Astrocyte of the cerebellum (primary cell): ENCODE measurements at places on chromosomes 2 and 18.
A peak's percentile ranks its signal among the peaks of the same experiment; 100 is the strongest.

DNA sequence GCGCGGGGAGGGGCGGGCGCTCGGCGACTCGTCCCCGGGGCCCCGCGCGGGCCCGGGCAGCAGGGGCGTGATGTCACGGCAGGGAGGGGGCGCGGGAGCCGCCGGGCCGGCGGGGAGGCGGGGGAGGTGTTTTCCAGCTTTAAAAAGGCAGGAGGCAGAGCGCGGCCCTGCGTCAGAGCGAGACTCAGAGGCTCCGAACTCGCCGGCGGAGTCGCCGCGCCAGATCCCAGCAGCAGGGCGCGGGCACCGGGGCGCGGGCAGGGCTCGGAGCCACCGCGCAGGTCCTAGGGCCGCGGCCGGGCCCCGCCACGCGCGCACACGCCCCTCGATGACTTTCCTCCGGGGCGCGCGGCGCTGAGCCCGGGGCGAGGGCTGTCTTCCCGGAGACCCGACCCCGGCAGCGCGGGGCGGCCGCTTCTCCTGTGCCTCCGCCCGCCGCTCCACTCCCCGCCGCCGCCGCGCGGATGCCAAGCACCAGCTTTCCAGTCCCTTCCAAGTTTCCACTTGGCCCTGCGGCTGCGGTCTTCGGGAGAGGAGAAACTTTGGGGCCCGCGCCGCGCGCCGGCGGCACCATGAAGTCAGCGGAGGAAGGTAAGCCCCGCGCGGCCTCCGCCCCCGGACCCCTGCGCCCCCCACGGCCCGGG lies at the start of gene NFATC1:
Gene NFATC1, plus strand, starts transcription at position 170 of the 644 bp plus-strand sequence. Its CDS starts 295 bp downstream, at position 465.
- no peak for DNase-seq

DNA sequence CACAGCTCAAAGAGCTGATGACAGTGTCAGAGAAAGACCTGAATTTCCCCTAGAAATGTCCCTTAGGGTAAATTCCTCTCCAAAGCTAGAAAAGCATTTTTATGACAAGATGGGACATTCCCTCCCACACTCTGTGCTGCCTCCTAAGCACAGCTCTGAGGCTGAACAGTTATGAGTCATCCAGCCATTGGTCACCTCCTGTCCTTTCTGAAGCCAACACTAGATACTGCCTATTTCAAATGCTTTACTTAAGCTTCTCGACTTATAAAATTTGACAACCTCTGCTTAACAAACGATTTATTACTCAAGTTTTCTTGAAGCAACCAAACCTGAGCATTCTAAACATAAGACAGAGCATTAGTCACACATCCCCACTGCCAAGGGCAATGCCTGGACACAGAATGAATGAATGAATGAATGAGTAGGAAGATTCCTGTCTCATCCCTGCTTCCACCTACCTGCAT lies 35.4 kb downstream of the B4GALT6 start:
- no peak for DNase-seq

DNA sequence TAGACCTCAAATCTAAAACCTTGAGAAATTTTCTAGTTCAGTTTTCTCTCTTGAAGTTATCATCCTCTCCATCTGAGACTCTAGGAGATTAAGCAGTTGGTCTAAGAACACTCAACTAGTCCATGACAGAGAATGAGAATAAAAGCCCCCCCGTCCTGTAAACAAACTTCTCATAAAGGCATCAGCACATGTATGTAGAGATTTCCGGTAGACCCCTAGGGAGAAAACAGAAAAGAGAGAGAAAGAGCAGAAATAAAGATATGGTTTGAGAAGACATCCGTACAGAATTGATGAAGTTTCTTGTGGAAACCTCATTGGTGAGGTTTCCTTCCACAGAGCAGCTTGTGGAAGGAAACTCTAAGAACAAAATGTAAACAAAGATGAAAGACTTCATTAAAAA lies 3.2 kb upstream of the GPR155 start:
- DNase-seq: no peak

GRCh38 chr2:128090575-128090944 lies 440 bp upstream of the UGGT1 start:
- DNase-seq: no peak

- no peak for DNase-seq
These were observed 318.9 kb upstream of the HS6ST1 start for GRCh38 chr2:128637481-128638155.

DNA sequence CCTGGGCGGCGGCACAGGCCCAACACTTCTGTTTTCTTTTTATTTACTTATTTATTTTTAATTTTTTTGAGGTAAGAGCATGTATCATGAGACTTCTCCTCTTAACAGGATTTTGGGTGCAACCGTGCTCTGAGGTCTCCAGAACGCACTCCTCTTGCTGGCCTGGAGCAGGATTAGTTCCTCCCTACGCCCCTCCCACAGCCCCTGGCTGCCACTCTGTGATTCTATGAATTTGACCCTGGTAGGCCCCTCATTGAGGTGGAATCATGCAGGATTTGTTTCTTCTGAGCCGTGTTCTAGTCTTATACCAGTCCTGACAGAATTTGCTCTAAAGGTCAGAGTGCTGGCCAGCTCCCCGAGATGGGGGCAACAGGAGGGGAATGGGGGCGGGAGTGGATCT lies 106.5 kb upstream of the HS6ST1 start:
- no peak for DNase-seq

DNA sequence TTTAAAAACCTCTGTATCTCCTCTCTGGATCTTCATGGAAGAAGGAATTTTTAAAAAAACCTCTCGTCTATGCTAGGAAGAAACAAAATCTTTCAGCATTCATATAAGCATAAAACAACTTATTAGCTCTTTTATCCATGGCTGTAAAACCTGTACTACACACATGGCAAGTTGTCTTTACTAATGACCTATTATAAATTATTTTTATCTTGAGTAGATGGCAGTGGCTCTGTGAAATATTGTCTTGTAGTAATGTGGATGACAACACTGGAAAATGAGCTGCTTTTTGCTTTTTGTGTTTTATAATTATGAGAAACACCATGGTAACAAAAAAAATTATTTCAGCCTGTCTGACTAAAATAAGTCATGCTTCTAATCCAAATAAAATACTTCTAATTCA lies 18.9 kb downstream of the PHLPP1 start:
- DNase-seq: no peak

DNA sequence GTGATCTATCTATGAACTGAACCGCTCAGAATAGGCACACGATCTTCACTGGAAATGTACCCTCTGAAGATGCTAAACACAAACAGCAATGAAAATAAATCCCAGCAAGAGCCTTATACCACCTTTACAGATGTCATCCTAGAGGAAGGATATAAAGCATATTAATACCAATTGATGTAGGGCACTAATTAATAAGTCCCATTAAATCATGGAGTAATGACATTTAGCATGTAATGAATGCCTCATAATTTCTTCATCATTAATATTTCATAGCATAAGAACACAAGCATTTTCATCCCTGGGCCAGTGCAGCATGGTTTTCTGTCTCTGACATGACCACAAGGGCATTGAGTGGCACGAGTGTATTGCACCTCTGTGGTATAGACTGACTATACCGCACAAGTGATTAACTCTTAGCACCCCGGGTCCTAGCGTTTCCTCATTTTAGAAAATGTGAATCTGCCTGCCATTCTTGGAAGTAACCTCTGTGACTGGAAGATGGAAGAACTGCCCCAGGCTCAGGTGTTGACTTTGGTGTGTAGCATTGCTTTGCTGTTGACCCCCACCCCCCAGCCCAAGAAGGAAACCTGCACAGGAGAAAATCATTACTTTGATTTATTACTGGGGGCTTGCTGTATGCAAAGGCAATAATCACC lies 1.4 kb upstream of the TMEM178A start:
- DNase-seq: no peak

DNA sequence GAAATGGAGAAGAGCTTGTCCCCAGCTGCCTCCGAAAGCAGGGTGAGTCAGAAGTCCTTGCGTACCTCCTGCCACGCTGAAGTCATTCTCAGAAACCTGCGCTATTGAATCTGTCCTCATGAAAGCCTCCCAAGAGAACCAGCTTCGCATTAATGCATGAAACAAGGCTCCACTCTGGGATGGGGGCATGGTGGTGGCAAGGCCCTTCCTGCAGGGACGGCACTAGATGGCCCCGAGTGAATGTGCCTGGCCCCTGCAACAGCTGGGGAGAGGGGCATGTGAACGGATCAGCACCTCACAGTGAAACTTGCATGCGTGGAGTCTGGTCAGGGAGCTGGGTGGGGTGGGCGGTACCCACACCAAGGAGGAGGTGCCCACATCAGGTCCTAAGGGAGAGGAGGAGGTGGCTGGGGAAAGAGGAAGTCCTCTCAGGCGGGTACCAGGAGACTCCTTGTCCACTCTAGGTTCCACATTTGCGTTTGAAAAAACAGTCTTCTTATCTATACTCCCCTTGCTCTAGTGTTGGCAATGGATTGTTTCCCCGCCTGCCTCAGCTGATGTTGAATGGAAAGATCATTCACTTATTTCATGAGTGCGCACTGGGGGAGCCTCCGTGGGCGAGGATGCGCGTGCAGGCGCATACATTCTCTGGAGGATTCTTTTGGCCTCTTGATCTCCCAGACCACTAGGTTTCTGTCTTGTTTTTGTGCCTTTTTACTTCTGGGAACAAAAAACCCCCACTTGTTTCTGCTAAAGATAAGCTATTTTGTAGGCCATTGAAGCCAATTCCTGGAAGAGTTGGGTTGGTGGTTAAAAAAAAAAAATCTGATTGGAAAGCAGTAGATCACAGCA lies 104.7 kb downstream of the KLHL29 start:
- DNase-seq: no peak

DNA sequence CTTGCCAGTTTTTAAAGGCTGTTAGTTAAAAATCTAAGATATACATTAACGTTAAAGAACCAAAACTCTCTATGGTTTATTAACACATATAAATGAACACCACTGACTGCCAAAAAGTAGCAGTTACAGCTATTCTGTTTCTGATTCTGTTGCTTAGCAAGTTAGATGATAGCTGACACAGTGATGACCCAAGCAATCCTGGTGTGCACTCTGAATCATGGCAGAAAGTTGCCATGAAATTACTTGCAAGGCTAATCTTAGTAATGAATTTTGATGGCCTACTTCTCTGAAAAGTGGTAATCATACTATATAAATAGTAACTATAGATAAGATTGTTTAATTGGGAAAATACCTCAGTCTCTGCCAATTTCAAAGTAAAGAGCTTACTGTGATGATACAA lies 57.7 kb downstream of the ROCK2 start:
- no peak for DNase-seq

GRCh38 chr18:28735731-28736130 lies 558.8 kb upstream of the CDH2 start:
- peak; percentile 67 for DNase-seq

DNA sequence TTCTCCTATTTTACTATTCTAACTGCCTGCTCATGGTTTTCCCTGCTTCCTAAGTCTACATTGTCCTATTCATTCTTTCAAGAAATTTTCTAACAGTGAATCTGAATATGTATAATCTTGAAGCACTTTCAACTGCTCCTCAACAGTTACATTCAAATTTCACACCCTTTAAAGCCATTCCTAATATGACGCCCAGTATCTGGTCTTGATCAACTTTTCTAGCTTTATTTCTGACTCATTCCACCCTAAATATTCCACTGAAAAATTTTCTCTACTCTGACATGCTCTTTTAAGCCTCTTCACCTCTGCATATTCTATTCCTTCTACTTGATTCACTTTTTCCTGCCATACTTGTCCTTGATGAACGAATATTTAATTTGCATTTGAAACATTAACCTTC lies 1893.9 kb upstream of the PIK3C3 start:
- DNase-seq: no peak

DNA sequence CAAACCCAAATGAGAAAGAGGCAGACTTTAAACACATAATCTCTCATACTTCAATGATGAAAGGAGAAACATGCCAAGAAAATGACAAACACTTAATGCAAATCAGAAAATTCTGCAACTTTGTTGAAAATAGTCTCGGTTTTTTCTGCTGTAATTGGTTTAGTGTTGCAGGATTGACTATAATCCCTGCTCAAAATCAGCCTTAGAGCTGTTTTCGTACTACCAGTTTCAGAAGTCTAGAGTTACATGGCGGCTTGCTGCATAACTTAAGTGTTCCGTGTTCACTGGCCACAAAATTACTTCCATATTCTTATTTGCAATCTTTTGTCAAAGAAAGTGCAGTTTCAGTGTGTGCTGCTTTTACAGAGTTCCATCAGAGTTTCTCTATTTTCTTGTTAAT lies 48.9 kb upstream of the ITGAV start:
- no peak for DNase-seq

GRCh38 chr2:161237392-161238264 lies 70.6 kb upstream of the PSMD14 start:
- no peak for DNase-seq

DNA sequence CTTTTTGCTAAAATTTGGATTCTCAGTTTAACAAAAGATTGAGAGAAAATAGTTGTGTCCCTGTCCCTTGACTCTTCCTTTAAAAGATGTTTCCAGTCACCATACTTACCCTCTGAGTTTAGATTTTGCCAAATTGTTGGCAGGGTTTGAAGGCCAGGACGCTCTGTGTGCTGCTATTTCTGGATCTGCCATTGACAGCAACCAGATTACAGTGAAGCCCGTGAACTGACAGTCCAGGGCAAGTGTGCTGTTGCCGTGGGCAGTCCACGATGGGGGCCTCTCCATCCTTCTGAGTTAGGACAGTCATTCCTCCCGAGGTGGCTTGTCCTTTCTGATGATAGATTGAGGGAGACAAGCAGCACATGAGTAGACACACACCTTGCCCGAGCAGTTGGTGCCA lies 89.9 kb downstream of the PTPRM start:
- no peak for DNase-seq

- DNase-seq: no peak
These were observed 154.0 kb downstream of the INHBB start for GRCh38 chr2:120499784-120500495.

- DNase-seq: no peak
These were observed 154.5 kb upstream of the LRRTM1 start for GRCh38 chr2:80459028-80459427.

- no peak for DNase-seq
These were observed 170.4 kb upstream of the MYCN start for GRCh38 chr2:15769676-15770547.

DNA sequence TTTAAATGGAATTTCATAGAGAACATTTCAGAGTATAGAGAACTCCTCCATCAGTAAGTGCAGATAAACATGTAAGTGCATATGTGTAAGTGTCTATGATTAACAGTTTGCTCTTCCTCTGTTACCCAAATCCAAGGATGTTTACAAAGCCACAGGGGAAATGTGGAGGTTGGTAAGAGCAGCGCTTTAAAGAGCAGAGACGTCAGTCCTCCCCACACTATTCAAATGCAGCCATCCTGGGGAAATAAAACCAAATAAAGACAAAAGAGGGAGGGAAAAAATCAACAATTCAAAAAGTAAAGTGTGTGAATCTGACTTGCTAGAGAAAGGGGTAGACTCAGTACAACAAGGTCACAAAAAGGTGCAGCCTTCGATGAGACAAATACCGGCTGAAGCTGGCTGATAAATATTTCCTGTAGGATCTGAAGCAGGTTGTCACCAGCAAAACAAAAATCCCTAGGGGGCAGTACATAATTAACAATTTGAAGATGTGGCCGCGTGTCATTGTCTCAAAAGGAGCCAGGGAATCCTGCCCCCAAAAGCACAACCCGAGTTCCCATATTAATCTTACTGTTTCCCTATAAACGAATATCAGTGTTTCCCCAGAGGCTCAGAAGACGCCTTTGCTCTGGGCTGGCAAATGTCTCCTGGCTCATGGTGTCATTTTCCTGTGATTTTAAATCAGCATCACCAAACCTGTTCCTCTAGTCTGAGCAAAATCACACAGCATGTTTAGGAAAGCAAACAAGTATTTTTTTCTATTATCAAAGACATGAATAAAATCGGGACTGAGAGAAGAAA lies 216.5 kb downstream of the CDCA7 start:
- DNase-seq: peak; percentile 24
